NAMALWA (cell line): ENCODE measurements at places on chromosomes 2 and 18.

- DNase-seq, result no peak
Observed at GRCh38 chr2:101150306-101151145, 656 bp downstream of the TBC1D8 start.

GRCh38 chr2:160687629-160688028 lies 194.0 kb upstream of the RBMS1 start:
- no peak for DNase-seq

- peak; percentile 20 for DNase-seq
Observed at GRCh38 chr18:78558948-78559347, 420.7 kb upstream of the SALL3 start.

- no peak for DNase-seq
Observed at GRCh38 chr2:21890716-21891115, 766.9 kb downstream of the TDRD15 start.

GRCh38 chr2:114128725-114129124 lies 238.8 kb downstream of the ACTR3 start:
- DNase-seq, result no peak

DNA sequence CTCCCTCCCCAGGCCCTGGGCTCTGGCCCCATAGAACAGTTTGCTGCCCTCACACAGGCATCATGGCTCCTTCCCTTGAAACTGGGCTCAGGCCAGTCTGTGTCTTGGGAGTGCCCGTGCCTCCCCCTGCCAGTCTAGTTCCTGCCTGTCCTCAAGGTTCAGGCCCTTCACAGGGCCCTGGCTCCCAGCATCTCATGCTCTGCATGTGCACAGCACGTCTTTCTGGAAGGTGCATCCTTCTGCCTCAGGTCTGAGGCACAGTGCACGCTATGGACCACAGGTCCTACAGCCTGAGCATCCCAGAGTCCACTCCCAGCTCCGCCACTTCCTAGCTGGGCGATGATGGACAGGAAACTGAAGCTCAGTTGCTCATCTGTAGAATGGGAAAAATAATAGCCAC lies 35.6 kb upstream of the FOSL2 start:
- DNase-seq, result no peak
